ENCODE measurements at places on chromosomes 6 and 20. TPM values are rescaled to one million over a fixed set of nuclear protein-coding genes. Genes with fewer than 3 reads are reported as not detected.

DNA sequence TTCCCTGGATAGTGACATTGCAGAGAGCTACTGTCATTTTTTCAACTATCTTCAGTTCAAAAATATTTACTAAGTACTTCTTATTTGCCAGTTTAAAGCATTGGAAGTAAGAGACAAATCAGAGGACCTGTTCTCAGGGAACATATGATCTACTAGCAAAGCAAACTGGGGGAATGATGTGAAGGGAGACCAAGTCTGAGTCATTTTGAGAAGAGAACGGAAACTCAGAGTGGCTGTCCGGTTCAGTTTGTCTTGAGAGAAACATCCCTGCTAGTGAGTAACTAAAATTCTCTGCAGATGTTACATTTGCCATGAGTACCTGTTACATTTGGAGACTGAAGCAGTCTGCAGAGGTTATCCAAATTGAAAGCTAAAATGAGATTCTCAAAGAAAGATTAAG, 118.3 kb downstream of the KCNQ5 start:
- no peak for DNase-seq

SOBP gene
- 6.2 TPM for total RNA-seq

DNA sequence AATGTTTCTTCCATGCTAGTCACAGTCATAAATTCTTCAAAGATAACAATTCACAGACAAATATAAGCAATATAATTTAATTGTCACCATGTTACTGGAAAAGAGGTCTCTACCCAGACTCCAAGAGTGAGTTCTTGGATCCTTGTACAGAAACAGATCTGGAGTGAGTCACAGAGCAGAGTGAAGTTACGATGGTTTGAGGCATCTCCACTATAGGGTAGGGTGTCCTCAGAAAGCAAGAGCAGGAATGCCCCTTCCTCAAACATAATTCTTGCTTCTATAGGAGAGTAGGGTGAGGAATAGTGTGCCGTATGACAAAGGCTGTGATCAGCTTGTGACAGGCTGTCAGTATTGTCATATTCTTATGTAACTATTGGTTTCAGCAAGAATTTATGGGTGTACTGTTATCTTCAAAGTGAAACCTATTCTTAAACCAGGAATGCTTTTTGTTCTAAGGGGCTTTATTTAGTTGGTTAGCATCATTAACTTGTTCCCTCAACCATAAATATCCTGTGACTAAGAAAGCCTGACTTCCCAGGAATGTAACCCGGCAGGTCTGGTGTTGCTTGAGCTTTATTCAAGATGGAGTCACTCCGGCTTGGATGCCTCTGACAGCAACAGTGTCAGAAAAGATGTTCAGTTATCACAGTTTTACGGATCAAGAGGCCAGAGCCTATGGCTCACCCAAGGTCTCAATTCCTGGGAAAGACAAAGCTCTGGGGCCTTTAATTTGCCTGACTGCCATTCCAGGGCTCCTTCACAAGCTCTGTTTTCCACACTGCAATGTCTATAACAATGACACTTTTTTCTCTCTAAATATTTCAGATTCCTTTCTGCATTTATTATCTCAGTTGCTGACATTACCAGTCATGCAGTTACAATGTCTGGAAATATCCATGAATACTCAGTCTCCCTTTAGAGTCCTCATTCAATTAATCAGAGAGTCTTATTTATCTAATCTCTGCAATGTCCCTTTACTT, 298.6 kb downstream of the C6orf118 start:
- DNase-seq = no peak

DNA sequence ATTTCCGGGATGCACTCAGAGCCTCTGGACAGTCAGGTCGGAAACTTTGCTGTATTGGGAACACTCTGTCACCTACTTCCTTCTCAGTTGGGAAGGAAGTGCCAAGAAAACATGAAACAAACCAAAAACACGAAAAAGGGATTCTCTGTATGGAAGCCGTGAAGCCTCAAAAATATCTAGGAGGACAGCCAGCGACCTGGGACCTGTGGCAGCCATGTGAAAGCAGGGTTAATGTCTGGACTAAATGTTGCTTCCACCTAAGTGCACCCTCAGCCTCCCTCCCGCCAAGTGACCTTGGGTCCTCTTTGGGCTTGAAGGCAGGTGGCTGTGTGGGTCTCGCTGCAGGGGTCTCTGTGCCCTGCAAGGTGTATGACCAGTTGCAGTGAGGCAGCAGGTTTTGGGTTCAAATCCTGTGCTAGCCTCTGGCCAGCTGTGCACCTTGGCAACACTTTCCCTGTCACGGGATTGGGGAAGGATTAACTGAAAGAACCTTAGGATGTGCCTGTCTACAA, 851 bp downstream of the MAVS start:
- DNase-seq = no peak

DNA sequence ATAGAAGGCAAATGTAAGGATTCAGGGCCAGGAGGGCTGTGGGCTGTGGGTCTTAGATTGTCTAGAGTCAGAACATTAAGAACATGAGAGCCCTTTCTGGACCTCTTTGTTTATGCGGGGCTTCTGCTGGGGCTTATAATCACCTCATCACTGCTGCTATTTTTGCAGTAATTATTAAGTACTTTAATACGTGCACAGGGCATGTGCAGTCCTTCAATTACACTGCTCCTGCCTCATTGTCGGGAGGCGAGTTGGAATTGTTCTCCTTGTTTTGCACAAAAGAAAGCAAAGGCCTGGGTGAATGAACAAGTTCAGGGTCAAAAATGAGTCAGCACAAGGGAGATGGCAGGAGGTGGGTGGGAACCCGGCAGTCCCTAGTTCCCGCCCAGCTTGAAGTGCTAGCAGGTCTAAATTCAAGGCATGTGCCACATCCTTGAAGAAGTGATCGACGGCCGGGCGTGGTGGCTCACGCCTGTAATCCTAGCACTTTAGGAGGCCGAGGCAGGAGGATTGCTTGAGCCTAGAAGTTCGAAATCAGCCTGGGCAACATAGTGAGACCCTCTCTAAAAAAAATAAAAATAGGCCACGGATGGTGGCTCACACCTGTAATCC, 34.4 kb upstream of the PTPN1 start:
- no peak for DNase-seq

GRCh38 chr6:157763129-157763903, 59.7 kb upstream of the SNX9 start:
- DNase-seq = peak; percentile 85

DNA sequence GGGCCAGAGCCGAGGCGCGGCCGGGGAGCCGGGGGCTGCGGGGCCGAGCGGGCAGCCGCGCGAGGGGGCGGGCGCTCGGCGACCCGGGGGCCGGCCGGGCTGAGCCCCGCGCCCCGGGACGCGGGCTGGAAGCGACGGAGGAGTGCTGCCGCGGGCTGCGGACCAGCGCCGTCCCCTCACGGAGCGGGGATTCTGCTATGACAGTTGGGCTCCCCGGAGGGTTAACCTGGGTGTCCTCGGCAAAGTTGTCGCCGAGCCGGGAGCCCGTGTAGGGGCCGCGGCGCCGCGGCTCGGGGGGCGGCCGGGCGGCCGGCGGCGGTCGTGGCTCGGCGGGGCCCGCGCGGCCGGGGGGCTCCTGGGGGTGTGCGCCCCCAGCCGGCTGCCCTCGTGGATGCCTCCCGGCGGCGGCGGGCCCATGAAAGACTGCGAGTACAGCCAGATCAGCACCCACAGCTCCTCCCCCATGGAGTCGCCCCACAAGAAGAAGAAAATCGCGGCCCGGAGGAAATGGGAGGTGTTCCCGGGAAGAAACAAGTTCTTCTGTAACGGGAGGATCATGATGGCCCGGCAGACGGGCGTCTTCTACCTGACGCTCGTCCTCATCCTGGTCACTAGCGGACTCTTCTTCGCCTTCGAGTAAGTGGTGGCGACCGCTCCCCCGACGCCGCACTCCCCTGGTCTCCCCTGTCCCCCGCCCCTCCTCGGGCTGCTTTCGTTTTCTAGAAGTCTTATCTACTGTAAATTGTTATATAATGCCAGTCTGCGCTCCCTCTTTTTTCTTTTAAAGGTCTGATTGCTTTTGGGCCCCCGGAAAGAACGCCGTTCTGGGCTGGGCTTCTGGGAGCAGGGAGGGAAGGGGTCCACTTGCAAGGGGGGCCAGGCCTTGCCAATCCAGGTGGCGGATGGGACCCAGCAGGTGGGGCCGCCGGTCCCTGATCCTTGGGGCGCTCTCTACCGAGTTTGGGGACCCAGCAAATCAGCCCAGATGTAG, 936 bp downstream of the ZDHHC14 start:
- DNase-seq = no peak

DNA sequence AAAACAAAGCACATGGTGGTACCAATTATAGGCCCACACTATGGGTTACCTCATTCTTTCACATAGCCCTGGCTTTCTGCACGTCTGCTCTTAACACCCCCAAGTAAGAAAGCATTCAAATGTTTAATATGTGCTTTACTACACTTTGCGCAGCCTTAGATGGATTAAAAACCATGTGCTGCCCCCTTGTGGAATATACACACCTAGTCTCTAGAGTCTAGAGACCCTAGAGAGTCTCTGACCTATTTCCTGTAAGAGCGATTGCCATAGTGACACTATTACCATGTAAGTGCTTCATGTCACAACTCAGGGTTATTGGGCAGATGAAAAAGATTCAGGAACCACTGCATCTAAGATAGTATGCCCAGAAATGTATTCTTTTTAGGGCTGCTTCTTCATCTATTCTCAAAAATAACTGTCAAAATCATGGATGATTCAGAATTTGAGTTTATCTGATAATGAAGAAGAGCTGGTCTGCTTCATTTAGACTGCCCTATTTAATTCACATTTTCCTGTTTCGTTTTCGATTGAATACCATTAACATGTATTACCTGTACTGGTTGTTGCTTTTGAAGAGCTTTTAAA, 186.3 kb downstream of the ADGB start:
- DNase-seq = no peak

GRCh38 chr20:33896509-33896908, 85.4 kb downstream of the CHMP4B start:
- DNase-seq = no peak

DNA sequence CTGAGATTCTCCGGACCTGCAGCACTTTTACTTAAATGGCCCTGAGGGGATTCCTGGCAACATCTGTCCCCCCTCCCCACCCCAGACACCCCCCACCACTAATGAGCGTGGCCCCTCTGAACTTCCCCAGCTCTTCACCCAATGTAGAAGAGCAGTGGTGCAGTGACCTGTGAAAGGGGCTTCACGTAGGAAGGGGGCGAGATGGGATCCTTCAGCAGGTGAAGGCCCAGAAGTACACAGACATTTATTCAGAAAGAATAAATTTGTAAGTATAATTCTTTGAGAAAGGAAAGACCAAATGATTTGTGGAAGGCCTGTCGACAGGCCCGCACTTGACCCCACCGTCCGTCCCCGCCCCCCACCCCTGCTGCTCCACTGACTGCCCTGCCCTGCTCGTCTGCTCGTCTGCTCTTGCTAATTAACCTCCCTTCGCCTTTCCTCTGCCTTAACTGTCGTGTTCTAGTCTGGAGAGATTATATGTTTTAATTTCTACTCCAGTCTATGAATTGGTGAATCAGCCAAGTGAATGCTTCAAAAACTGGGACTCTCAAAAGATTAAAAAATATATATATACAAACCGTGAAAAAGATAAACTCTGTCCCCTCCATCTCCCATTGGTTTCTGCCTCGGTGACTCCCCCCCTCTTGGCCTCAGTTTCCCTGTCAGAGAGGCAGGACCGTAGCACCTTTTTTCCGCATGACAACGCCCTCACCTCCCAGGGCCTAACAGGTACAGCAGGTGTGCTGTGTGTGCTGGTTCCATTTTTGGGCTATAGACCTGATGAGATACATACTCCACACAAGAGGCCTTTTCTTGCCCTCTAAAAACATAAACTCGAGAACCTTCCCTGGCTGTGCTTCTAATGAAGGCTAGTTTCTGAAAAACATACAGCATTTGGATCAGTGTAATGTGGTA, 49.2 kb downstream of the GNAS start:
- no peak for DNase-seq

- DNase-seq = no peak
These were observed 15.7 kb downstream of the NRSN2 start for GRCh38 chr20:362271-363254.

DNA sequence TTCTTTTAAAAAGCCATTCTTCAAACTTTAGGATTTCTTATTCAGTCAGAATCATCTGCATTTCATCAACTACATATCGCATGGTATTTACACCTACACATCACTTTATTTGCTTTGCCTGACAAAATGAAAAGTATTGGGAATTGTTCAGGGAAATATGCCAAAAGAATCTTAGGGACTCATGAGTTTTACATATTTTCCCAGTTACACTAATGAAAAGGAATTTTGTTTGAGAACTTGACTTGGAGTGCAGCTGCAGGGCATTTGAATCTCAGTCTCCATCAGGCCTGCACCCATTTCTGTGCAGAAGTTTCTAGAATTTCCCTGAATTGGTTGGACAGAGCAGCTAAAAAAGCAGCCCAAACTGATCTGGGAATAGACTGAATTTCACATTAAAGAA, 65.3 kb downstream of the MTHFD1L start:
- DNase-seq = no peak

- no peak for DNase-seq
These were observed 210.3 kb downstream of the BCKDHB start for GRCh38 chr6:80316686-80317231.

FAM209B gene
- 0.82 TPM for total RNA-seq

CTAGE9 gene
- total RNA-seq = not detected

MGME1 gene
- 56.3 TPM for total RNA-seq

DNA sequence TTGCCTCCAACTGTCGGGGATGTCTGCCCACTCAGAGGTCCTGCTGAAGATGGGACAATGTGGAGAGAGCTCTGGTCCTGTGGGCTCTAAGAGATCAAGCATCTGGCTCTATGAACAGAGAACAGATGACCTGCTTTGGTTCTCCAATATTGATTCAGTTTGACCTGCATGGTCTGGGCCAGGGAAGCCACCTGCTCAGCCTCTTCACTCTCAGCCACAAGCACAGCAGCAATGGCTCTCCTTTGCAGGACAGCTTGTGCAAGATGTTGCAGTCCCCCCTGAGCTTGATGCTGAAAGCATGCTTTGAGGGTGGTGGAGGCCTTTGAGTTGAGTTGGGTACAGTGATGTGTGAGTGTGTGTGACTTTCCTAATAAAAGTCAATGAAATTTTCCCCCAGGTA, 18.6 kb upstream of the MCM3 start:
- DNase-seq = no peak

HMGCLL1 gene
- total RNA-seq = 0.41 TPM

RAET1G gene
- total RNA-seq = not detected

GRCh38 chr20:60102665-60103210, 144.5 kb downstream of the CDH26 start:
- no peak for DNase-seq

- no peak for DNase-seq
These were observed 140.6 kb downstream of the KIF16B start for GRCh38 chr20:16432466-16433292.

RIPPLY2 gene
- total RNA-seq = 1.9 TPM

BIRC7 gene
- not detected for total RNA-seq

CENPW gene
- total RNA-seq = 104 TPM

DNA sequence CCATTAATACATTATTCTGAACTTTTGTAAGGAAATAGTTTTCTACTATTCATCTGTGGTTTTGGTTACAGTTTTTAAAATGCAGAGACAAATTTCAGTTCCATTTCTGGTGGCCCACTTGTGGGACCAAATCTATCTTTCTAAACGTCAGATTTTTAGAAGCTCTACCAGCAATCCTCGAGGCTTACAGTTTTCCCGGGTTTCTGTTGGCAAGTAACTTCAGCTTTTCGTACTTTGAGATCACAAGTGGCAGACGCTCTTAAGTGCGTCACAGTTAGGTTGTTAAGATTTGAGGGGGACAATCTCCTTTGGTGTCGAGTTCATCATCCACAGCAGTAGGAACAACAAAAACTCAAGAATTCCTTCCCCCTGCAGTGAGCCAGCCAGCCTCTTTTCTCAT, 60.0 kb downstream of the JARID2 start:
- no peak for DNase-seq
